Right lobe of liver (tissue), 6 donors: ENCODE measurements at places on chromosomes 1 and 21. TPM values are rescaled to one million over a fixed set of nuclear protein-coding genes. Genes with fewer than 3 reads are reported as not detected.
A peak's percentile ranks its signal among the peaks of the same experiment; 100 is the strongest.

- H3K27ac ChIP-seq: no peak overlapping the region
- no peaks in the 10 kb centered on the region for H3K36me3 ChIP-seq
- no peak overlapping the region for H3K4me3 ChIP-seq
Measured at GRCh38 chr1:167489571-167490340, 28.6 kb downstream of the CD247 start.

The SEC16B gene
- total RNA-seq: 44.4 TPM

GRCh38 chr1:160954158-160955104 is at the start of gene ITLN2:
Gene ITLN2, minus strand, starts transcription at chr1:160954809. Its CDS starts 68 bp downstream, at chr1:160954741.
- no peaks in the 10 kb centered on the region for H3K36me3 ChIP-seq
- H3K27me3 ChIP-seq: no peaks in the 10 kb centered on the region
- peaks cover 6% of the 10 kb centered on the region for H3K4me1 ChIP-seq
- DNase-seq: no peak

DNA sequence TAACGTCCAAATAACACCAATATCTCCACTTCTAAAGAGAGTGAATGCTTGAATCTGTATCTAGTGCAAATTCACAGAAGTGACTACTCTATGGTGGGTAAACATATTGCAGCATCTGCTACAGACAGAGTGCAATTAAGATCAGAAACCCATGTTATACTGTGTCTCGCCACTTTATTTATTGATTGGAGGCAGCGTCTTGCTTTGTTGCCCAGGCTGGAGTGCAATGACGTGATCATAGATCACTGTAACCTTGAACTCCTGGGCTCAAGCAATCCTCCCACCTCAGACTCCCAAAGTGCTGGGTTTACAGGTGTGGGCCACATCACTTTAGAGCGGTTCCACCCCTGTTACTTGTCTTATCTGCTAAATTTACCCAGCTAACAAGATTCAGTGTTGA is 57.0 kb downstream of the HLCS start:
- no peak overlapping the region for H3K27ac ChIP-seq
- no peak overlapping the region for H3K4me3 ChIP-seq
- H3K36me3 ChIP-seq: no peaks in the 10 kb centered on the region
- no peak for DNase-seq
- no peaks in the 10 kb centered on the region for H3K4me1 ChIP-seq

- H3K36me3 ChIP-seq: no peaks in the 10 kb centered on the region
- H3K27me3 ChIP-seq: no peaks in the 10 kb centered on the region
- DNase-seq: no peak
- H3K4me1 ChIP-seq: no peaks in the 10 kb centered on the region
- H3K4me3 ChIP-seq: no peak overlapping the region
Measured at GRCh38 chr1:108114033-108114599, 86.0 kb downstream of the SLC25A24 start.

GRCh38 chr1:220784751-220785150 is 2.0 kb upstream of the MTARC1 start:
- peaks cover 38% of the 10 kb centered on the region for H3K4me1 ChIP-seq
- no peak for DNase-seq
- H3K27ac ChIP-seq: no peak overlapping the region
- H3K4me3 ChIP-seq: no peak overlapping the region
- no peaks in the 10 kb centered on the region for H3K27me3 ChIP-seq
- no peaks in the 10 kb centered on the region for H3K36me3 ChIP-seq

GRCh38 chr1:214123061-214123784 is 135.4 kb downstream of the PROX1 start:
- no peaks in the 10 kb centered on the region for H3K27me3 ChIP-seq
- H3K4me3 ChIP-seq: no peak overlapping the region
- H3K36me3 ChIP-seq: no peaks in the 10 kb centered on the region
- H3K27ac ChIP-seq: peak overlapping the region; percentile 14
- H3K4me1 ChIP-seq: peaks cover 50% of the 10 kb centered on the region

DNA sequence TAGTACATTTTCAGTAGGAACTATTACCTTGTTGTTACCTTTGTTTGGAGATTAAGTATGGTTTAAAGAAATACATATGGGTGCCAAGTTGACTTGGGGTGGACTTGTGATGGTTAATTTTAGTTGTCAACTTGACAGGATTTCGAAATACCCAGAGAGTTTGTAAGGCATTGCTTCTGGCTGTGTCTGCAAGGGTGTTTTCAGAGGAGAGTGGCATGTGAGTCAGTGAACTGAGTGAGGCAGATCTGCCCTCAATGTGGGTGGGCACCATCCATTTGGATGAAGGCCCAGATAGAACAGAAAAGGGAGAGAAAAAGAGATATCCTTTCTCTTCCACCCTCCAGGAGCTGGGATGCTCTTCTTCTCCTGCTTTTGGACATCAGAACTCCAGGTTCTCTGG is 315.5 kb downstream of the GPATCH2 start:
- H3K36me3 ChIP-seq: no peaks in the 10 kb centered on the region
- no peak for DNase-seq
- H3K27ac ChIP-seq: no peak overlapping the region
- no peak overlapping the region for H3K4me3 ChIP-seq
- no peaks in the 10 kb centered on the region for H3K27me3 ChIP-seq
- no peaks in the 10 kb centered on the region for H3K4me1 ChIP-seq

DNA sequence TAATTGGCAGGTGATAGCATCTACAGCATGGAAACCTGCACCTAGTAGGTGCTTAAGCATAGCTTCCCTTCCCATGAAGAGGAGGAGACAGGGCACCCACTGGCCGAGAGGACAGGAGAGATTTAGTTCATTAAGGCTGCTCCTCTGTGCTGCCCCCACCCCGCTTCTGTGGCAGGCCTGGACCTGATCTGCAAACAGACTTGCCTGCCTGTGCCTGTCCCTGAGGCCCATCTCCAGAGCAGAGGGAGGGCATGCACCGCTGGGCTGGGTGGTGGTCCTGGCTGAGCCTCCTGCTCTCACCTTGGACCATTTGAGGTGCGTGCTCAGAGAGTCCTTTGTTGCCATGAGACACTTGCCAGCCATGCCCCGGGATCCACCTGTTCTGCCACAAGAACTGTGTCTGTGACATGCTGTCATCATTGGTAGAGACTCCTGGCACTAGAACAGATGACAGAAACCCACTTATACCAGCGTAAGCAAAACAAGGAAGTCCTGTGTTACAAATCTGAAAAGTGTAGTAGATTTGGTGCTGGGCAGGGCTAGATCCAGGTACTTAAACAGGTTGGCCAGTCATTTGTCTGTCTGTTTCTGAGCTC is 55.6 kb downstream of the PTPRF start:
- H3K36me3 ChIP-seq: no peaks in the 10 kb centered on the region
- no peak for DNase-seq
- H3K27ac ChIP-seq: no peak overlapping the region
- no peak overlapping the region for H3K4me3 ChIP-seq

DNA sequence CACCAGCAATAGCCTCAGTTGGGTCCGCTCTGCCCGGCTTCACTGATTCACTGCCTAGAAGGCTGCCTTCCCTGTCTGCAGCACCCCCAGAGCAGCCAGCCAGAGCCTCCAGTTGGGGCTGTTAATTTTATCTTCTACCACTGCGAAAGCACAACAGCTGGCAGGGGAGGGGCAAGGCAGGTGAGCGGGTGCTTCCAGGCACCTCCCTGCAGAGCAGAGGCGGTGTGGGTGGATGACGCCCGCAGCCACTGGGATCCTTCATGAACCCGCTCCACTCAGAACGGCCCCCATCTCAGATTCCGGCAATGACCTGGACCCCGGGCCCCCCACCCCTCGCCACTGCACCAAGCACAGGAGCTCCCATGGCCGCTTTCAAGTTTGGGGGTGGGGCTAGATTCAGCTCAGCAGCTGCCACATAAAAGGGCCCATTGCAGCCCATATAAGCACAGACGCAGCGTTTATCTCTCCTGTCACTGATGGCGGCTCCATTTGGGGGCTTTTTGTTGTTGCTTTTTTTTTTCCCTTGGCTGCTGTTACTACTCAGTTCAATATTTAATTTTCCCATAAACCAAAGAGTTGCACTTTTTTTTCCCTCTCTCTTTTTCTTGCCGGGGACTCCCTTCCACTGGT is 128.0 kb upstream of the KLHDC7A start:
- DNase-seq: no peak
- no peaks in the 10 kb centered on the region for H3K27me3 ChIP-seq
- no peaks in the 10 kb centered on the region for H3K36me3 ChIP-seq

The MPL gene
- total RNA-seq: not detected

The ADAMTS5 gene
- 1.1 TPM for total RNA-seq

DNA sequence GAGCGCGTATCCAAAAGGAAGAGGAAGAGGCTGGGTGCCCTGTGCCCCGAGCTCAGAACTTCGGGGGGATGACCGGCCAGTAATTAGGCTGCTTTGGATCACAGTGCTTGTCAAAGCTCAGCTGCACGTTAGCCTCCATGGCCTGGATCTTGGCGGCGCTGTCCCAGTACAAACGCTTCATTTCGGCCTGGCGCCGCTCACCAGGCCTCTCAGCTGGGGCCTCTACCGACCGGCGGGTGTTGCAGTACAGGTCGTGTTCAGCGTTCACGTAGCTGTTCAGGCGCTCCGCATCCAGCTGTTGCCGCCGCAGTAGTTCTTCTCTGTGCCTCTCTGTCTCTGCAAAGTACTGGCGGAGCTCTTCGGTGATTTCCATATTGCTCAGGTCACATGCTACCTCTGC is 1.4 kb upstream of the ZNF326 start:
- DNase-seq: no peak
- no peaks in the 10 kb centered on the region for H3K27me3 ChIP-seq
- no peaks in the 10 kb centered on the region for H3K36me3 ChIP-seq
- no peaks in the 10 kb centered on the region for H3K4me1 ChIP-seq
- H3K4me3 ChIP-seq: no peak overlapping the region
- no peak overlapping the region for H3K27ac ChIP-seq

GRCh38 chr1:163166886-163167555 is 35.7 kb downstream of the RGS5 start:
- no peaks in the 10 kb centered on the region for H3K36me3 ChIP-seq
- no peaks in the 10 kb centered on the region for H3K27me3 ChIP-seq
- no peak overlapping the region for H3K4me3 ChIP-seq
- no peaks in the 10 kb centered on the region for H3K4me1 ChIP-seq
- H3K27ac ChIP-seq: no peak overlapping the region

- no peaks in the 10 kb centered on the region for H3K36me3 ChIP-seq
- no peaks in the 10 kb centered on the region for H3K27me3 ChIP-seq
- no peak overlapping the region for H3K27ac ChIP-seq
- H3K4me1 ChIP-seq: no peaks in the 10 kb centered on the region
Measured at GRCh38 chr1:228058949-228059633, 23.4 kb upstream of the ARF1 start.

The PPIAL4G gene
- total RNA-seq: not detected

DNA sequence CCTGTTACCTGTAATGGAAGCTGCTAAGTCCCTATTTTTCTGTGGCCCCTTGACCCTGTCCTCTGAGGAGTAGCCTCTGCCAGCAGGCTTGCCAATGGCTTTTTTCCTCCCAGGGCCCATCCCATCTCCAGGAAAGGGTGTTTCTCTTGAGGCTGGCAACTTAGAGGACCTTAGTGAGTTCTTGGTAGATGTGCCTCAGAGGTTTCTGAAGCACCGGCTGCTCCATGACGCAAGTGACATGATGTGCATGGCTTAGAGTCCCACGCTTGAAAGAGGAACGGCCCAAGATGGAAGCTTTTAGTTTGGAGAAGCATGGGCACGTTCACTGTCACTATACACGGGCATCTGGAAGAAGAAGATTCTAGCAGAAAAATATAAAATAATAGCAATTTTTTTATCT is 63.0 kb downstream of the TGFB2 start:
- H3K27me3 ChIP-seq: no peaks in the 10 kb centered on the region
- no peaks in the 10 kb centered on the region for H3K36me3 ChIP-seq
- no peak overlapping the region for H3K4me3 ChIP-seq
- DNase-seq: no peak
- H3K4me1 ChIP-seq: no peaks in the 10 kb centered on the region

The NT5C1A gene
- not detected for total RNA-seq

The SPRR4 gene
- total RNA-seq: not detected

DNA sequence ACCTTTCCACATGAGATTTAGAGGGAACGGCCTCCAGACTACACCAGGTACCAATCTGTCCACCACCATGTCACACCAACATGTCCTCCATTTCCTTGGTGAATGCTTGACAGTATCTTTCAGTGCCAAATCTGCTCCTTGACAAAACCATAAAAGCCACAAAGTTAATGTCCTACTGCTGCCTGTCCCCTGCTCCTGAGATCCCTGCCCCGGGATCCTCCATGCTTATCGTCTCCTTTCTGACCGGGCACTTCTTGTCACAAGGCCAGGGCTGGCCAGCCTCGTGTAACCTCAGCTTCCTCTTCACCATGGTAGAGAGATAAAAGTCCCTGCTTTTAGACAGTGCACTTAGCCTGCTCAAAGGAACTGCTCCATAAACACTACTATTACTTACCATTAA is 136.2 kb downstream of the NAV1 start:
- no peak overlapping the region for H3K27ac ChIP-seq
- no peak overlapping the region for H3K4me3 ChIP-seq
- H3K27me3 ChIP-seq: no peaks in the 10 kb centered on the region
- peak; percentile 37 for DNase-seq

GRCh38 chr1:247491328-247491727 is 33.4 kb upstream of the OR2B11 start:
- H3K36me3 ChIP-seq: no peaks in the 10 kb centered on the region
- H3K4me1 ChIP-seq: no peaks in the 10 kb centered on the region
- H3K27ac ChIP-seq: no peak overlapping the region
- no peaks in the 10 kb centered on the region for H3K27me3 ChIP-seq

DNA sequence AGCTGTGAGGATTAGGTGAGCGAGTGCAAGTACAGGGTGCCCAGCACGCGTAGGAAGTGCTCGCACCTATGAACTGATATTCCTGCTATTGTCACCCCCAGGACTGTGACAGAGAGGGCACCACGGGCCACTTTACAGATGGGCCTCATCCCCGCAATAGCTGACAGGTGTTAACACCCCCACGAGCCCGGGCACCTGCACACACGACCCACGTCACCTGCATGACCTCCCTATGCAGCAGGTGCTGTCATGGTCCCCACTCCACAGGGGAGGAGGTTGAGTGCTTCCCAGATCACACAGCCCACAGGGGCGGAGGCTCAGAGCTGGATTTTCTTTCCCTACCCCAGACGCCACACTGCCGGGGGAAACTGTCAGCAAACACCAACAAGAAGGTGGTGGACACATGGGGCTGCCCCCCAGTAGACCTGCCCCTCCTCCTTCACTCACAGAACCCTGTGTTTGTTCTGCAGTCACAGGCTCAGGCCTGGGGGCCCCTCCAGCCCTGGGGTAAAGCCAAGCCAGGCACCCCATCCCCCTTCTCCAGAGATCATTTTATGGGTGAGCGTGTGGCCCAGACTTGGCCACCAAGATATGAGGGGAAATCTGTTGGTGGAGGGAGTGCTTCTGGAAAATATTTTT is 465.5 kb downstream of the MATN1 start:
- H3K27ac ChIP-seq: no peak overlapping the region
- H3K4me1 ChIP-seq: no peaks in the 10 kb centered on the region
- DNase-seq: no peak
- H3K36me3 ChIP-seq: no peaks in the 10 kb centered on the region
- no peaks in the 10 kb centered on the region for H3K27me3 ChIP-seq

DNA sequence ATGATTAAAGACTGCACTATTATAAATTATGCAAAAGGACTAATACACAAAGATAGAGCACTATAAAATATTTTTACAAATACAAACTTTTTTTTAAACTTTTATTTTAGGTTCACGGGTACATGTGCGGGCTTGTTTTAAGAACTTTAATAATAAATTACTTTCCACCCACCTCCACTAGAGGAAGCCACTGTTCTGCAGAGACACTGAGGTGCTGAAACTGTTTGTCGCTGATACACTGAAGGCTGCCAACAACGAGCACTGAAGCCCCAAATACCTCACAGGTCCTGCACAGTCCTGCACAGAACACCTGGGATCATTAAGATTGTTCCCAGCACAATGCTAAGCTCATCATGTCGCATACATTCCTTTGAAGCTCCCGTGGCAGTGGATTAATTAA is 19.9 kb downstream of the COA6 start:
- H3K27me3 ChIP-seq: no peaks in the 10 kb centered on the region
- H3K27ac ChIP-seq: no peak overlapping the region
- no peak overlapping the region for H3K4me3 ChIP-seq
- H3K4me1 ChIP-seq: no peaks in the 10 kb centered on the region

The MAP10 gene
- 1.6 TPM for total RNA-seq

The CLDN17 gene
- not detected for total RNA-seq
